Stimulated activated CD4-positive, alpha-beta T cell treated with anti-CD3 and anti-CD28 coated beads, Interleukin-1b, Interleukin-23, amount 100 ng/mL, for 48 hours (primary cell): ENCODE measurements at places on chromosomes 6 and 20.

DNA sequence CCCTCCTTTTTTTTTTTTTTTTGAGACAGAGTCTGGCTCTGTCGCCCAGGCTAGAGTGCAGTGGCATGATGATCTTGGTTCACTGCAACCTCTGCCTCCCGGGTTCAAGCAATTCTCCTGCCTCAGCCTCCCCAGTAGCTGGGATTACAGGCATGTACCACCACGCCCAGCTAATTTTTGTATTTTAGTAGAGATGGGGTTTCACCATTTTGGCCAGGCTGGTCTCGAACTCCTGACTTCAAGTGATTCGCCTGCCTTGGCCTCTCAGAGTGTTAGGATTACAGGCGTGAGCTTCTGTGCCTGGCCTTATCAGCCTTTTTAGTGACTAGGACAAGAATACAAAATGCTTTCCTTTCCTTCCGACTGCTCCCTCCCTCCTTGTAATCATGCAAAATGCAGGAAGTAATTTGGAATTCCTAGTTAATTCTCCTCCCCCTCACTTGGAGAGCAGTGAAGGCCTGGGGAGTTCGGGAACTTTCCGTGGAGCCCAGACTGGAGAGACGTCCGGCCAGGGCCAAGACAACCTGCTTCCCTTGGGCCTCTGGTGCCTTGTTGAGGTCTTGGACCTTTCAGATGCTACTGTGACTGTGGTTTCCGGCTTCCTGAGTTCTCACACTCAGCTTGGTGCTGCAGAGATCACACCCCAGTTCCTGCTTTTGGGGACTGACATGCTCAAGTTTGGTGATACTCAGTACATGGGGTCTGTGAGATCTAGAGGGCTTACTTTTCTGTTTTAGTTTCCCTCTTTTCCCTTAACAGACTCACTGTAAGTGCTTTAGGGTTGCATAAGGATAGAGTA lies 3.9 kb upstream of the PHF20 start:
- DNase-seq: peak; percentile 55

DNA sequence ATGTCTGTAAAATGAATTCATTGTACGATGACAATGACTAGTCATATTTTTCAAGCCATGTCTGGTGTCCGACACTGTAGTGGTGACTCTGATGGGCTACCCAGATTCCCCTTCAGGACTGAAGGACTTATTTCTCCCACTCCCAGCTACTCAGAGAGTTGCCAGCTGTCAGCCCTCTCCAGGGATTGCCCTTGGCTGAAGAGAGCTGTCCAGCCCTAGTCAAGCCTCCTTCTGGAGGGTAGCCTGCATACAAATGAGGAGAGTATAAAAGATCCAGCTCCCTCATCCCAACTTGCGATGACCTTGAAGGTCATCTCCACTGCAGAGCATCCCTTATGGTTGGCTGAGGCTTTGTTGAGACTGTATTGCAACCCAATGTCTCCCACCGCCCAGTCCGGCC lies 29.9 kb downstream of the JPH2 start:
- no peak for DNase-seq

DNA sequence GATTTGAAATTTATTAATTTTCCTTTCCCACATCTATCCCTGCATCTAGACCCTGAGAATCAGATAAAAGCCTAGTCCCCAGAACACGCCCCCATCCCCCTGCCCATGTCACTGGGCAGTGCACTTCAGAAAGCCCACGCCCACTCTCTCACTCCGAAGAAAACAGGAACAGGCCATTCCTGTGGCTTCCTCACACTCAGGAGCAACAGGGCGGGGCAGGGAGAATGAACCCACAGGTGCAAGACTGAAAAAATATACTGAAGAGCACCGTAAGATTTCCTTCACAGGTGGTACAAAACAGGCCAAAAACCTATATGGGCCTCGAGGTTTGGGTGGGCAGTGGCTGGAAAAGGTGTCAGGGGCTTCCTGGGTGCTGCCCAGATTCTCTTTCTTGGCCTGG lies 3.4 kb downstream of the OXT start:
- DNase-seq: no peak

DNA sequence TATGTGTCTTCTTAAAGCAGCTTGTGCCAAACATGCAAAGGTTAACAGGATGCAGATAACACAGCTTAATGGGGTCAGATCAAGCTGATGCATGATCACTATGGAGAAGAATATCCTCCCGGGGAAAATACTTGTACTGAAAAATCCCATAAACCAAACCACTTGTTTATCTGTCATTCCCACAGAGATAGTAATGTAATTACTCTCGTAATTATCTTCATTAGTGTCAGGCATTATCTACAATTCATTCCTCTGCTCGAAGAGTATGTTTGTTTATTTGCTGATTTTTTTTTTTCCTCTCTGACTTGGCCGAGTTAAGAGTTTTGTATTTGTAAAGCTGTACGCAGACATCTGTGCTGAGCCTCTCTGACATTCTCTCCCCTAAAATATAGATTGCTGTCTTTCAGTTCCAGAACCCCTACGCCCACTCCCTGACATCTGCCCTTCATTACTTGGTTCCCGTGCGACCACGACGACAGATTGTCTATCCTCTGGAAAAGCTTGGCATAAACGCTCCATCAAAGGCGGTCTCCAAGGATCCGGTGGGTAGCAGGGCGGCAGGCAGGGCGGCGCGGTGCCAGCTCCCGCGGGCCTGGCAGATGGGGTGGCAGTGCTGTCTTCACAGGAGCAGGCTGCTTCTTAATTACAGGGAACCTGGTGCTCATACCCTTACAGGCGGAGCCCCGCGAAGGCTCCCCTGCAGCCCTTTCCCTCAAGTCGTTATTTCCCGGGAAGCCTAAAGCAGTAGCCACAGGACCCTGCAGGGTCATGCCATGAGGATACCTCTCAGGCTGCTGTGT lies 147.2 kb downstream of the CFAP61 start:
- no peak for DNase-seq
